ENCODE measurements at places on chromosomes 7 and 10.

DNA sequence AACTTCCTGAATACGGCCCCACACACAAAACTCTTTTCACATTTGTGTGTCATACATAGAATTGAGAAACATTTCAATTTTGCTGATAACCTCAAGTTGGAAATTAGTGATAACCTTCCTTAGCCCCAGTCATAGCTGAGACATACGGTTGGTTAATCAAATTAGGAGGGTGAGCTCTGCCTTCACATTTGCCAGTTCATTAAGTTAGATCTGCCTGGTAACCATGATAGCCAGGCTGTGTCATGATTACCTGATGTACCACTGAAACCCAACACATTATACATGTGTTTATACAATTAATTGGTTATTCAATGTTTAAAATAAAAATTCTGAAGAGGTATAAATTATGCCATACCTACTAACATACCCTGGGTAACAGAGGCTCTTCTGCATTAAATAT is 60.8 kb upstream of the RAB11FIP2 start:
- no peak for DNase-seq

- DNase-seq, result no peak
Measured at GRCh38 chr7:129841465-129841864, 111.3 kb downstream of the UBE2H start.

DNA sequence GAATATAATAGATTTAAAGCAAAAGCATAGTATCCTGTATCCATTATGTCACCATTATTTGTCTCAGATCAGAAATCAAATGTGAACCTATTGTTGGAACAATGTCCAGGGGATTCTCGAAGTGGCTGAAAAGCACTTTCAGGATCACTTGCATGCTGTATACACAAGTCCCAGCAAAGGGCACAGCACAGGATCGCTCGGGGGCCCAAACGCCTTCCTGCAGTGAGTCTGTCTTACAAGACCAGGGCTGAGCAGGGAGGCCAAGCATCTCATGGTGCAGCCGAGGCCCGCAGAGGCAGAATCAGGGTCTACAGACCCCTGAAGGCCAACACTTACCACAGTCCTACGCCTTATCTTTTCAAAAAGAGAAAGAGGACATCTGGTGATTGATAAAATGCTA is 92.3 kb downstream of the TNS3 start:
- DNase-seq, result no peak

GRCh38 chr7:30169579-30169978 is 34.8 kb downstream of the MTURN start:
- no peak for DNase-seq

GRCh38 chr10:122176232-122177213 is 94.6 kb upstream of the BTBD16 start:
- no peak for DNase-seq

DNA sequence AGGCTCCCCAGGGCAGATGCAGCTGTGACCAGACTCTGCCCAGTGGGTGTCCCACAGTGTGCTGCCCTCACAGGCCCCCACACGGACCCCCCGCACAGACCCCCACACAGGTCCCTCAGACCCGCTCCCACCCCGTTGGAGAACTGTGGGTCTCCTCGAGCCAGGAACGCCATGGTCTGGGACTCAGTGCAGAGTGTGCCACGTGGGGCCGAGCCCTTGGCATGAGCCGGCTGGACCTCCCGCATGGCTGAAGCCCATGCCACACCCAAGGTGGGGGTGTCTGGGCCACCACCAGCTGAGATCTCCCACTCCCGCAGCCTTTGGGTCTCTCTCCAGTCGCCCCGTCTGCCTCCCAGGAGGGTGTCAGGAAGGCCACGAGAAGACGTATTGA is 34.3 kb downstream of the JAKMIP3 start:
- no peak for DNase-seq

GRCh38 chr10:121187391-121187790 is 336.2 kb downstream of the WDR11 start:
- DNase-seq, result no peak

DNA sequence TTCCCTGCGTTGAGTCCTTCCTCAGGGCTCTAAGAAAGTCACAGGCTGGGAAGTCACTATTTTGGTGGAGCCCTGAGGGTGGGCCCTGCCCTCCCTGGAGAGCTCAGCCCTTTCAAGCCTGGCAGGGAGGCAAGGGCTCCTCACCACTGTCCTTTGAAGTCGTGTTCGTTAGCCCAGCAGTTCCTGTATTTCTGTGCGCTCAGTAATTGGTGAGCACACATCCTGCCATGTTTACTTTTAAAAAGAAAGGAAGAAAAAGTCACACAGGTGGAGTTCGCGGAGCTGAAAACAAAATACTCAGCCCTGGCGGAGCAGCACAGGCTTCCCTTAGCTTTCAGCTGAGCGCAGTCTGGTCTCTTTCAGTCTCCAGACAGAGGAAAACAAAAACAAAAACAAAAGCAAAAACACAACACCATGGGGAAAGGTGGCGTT is 37.1 kb downstream of the PRKCQ start:
- DNase-seq, result no peak

- no peak for DNase-seq
Measured at GRCh38 chr7:135597926-135598305, 40.2 kb downstream of the NUP205 start.

- no peak for DNase-seq
Measured at GRCh38 chr10:1659221-1659791, 78.0 kb downstream of the ADARB2 start.

- no peak for DNase-seq
Measured at GRCh38 chr10:123527151-123527550, 139.0 kb upstream of the GPR26 start.

DNA sequence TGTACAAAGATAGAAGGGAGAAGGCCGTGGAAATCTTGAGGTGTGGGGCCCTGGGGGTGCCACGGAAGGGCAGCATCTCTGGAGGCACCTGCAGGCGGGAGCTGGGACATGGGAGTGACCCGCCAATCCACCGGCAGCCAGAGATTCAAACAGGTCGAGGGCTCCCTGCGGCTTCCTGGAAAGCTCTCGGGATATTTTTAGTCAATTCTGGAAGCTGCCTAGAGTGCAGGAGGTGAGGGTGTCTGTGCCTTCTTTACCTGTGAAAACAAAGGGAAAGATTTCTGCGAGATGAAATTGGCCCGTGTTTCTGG is 16.6 kb downstream of the MNX1 start:
- DNase-seq, result no peak

GRCh38 chr7:129947049-129947448 is 5.7 kb downstream of the UBE2H start:
- no peak for DNase-seq

- no peak for DNase-seq
Measured at GRCh38 chr7:146172112-146172511, 55.5 kb downstream of the CNTNAP2 start.

DNA sequence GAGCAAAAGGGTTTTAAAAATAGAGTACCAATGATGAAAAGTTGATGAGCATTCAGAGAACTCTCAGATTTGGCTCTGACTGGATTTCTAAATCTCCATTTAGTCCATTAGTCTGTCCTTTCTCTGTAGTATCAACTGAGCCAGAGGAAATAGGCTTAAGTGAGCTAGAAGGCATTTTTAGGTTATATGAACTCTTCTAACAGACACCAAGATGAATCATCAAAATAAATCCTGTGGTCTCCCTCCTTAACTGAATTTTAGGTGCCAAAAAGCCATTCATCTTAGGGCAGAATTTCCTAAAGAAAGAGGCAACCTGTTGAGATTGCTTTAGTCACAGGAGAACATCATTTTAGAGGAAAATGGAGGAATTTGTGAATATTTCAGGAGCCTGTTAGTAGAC is 305.1 kb downstream of the AUTS2 start:
- DNase-seq, result no peak

DNA sequence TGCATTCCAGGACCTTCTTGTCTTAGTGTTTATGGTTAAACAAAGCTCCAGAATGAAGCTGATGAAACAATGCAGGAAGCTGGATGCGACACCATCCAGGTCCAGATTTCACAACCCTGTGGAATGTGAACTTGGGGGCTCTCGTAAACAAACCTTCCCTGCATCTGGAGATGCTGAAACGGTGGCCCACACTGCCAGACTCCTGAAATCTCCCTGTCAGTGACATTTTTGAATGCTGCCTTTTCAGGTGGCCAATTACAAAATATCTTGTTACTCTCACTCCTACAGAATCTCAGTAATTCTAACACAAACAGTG is 18.8 kb downstream of the VIPR2 start:
- DNase-seq, result no peak

- no peak for DNase-seq
Measured at GRCh38 chr10:21265622-21266021, 259.9 kb downstream of the SKIDA1 start.

DNA sequence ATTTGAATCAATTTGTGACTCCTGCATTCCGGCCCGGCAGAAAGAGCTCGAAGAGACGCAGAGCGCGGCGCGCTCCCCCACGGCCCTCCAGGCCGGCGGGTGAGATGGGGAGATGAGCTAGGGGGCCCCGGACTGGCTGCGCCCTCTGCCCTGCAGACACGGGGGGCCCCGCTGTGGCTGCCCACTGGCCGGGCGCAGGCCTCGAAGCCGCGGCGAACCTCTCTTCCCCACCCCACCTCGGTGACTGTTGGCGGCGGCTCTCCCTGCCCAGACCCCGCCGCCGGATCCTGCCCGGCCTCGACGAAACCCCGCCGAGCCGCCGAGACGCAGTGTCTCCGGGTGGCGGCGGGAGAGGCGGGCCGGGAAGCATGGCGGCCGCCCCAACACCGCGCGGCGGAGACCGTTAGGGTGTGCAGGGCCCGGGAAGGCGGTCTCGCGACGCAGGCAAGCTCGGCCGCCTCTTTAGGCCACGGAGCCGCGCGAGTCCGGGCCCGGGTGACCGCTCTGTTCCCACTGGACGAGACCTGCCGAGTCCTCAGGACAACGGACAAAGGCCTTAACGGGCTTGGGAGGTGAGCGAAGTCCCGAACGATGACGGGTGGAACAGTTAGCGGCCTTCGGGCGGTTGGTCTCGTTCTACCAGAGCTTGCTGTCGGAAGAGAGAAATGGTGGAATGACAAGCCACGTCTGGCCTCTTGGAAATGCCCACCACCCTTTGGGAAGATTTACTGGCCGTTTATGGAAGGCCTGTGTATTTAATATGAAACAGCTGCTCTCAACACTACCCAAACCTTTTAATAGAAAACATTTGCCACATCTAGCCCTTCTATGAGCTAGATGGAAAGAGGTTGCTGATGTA is 24.3 kb downstream of the NUP42 start:
- DNase-seq, result no peak

- no peak for DNase-seq
Measured at GRCh38 chr10:89335226-89335625, 7.4 kb downstream of the IFIT3 start.

DNA sequence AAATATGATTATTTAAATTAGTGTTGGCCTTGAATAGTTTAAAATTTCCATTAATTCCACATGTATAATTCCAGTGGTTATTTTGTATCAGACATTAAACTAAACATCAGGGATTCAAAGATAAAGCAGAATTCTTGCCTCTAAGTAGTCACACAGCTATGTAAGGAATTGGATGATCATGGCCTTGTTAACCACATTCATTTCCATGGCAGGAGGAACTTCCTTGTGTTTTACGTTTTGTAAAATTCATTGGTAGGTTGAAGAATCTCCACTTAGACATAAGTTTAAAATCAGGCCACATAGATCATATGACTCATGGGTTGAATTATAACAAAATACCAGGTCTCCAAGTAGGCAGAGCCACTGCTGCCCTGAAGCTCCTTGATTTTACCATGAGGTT is 289.7 kb downstream of the PLXDC2 start:
- no peak for DNase-seq

DNA sequence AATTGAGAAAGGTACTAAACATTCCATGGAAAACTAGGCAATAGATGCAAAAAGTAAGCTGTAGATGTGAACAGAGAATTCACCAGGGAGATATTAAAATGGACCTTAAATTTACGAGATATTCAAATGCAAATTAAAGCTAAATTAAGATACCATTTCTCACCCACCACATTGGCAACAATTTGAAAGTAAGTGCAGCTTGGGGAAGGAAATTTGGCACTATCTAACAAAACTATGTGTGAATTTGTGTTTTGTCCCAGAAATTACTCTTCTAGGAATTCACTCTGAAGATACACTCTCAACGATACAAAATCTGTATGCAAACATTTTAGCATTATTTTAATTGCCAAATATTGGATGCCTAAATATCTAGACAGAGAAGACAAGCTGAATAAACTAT is 178.2 kb upstream of the SORCS1 start:
- no peak for DNase-seq

- no peak for DNase-seq
Measured at GRCh38 chr7:93226310-93226709, at the start of gene HEPACAM2. Gene HEPACAM2 (minus strand): TSS chr7:93226469.

DNA sequence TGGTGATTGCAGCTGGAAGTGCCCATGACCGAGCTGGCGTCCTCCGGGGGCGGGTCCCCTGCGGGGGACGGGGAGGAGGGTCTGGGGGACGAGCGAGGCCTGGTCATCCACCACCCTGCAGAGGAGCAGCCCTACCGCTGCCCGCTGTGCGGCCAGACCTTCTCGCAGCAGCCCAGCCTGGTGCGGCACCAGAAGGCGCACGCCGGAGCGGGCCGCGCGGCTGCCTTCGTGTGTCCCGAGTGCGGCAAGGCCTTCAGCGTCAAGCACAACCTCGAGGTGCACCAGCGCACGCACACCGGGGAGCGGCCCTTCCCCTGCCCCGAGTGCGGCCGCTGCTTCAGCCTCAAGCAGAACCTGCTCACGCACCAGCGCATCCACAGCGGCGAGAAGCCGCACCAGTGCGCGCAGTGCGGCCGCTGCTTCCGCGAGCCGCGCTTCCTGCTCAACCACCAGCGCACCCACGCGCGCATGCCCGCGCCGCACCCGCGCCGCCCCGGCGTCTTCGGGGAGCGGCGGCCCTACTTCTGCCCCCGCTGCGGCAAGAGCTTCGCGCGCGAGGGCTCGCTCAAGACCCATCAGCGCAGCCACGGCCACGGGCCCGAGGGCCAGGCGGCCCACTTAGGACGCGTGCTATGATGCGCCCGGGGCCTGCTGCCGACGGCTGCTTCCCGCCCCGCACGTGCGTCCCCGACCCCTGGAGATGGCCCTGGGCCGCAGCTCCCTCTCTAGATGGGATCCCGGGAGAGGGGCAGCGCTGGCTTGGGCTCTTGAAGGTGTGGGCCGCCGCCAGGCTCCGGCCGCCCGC is 28.7 kb downstream of the ZNF775 start:
- no peak for DNase-seq

GRCh38 chr7:132782777-132783640 is 206.7 kb upstream of the PLXNA4 start:
- DNase-seq, result no peak

DNA sequence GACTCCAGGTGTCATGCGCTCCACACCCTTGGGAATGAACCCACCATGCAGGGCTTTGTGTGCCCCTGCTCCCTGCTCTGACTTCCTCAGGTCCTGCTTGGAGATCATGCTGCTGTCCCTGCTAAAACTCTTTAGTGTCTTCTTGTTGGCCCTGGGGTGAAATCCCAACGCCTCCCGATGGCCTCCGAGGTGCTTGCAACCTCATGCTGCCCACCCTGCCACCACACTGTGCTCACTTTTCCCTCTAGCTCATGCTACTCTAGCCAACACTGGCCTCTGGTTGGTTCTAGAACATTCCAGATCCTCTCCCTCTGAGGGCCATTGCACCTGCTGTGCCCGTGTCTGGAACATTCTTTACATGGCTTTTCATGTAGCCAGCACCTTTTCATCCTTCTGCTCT is 227.7 kb downstream of the ADAM12 start:
- no peak for DNase-seq

- DNase-seq, result no peak
Measured at GRCh38 chr7:90708841-90709317, 112.8 kb downstream of the CDK14 start.

All from activated naive CD8-positive, alpha-beta T cell treated with anti-CD3 and anti-CD28 coated beads, Interleukin-2, amount 50 U/mL, for 16 hours (primary cell).